ENCODE measurements at places on chromosomes 11 and 22.

- DNase-seq = no peak
These were observed 26.5 kb downstream of the SGSM3 start for GRCh38 chr22:40396882-40397281.

- DNase-seq = no peak
These were observed 12.5 kb upstream of the MGAT3 start for GRCh38 chr22:39444247-39444800.

DNA sequence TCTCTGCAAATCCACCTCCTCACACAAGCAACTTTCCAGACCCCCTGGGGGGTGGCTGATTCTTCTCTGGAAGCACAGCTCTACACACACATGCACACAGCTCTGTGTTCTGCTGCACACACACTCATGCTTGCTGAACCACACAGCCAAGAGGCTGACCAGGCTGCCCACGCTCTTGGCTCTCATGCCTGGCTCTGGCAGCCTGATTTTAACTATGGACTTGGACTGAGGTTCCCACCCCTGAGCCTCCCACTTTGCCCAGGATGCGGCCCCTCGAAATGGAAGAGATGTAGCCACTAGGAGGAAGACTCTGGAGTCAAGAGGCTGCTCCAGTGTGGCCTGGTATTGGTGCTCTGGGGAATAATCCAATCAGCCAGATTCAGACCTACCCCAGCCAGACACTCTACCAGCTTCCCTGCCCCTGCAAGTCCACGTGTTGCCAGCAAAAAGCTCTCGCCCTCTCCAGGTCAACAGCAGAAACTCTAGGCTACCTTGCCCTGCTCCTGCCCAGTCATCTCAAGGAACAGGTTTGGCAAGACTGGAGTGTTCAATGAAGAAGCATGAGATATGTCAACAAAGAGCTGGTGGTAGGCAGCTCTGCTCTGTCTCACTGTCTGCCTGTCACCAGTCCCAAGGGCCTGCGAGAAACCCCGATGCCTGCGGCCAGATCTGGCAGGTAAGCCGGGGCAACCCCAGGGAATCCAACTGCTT is 8.8 kb upstream of the CASTOR1 start:
- no peak for DNase-seq

- no peak for DNase-seq
These were observed 29.7 kb upstream of the GNB1L start for GRCh38 chr22:19884161-19884953.

GRCh38 chr22:28341001-28341400 is 338.6 kb downstream of the TTC28 start:
- no peak for DNase-seq

GRCh38 chr11:12784445-12784844 is 110.2 kb downstream of the TEAD1 start:
- no peak for DNase-seq

- no peak for DNase-seq
These were observed 7.9 kb upstream of the SCGB1A1 start for GRCh38 chr11:62410972-62411371.

DNA sequence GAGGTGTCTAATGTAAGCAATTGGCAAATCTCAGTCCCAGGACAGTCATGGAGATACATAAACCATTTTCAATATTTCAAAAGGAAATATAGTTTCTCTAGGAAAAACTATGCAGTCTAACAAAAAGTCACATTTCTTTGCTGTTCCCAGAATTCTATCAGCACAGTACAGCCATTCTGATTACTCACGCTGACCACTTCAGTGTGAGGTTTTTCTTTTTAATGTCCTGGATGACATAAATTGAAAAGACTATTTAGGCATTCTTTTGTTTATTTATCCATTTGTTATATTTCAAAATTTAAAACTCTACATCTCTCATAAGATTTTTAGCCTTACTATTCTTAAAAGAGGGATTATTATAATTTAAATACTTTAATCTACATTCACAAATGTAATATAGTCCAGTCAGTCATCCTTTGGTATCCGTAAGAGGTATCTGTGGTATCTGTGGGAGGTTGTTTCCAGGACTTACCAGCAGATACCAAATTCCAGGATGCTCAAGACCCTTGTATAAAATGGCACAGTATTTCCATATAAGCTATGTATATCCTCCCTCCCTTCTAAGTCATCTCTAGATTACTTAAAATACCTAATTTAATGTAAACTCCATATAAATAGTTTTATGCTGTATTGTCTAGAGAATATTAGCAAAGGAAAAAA is 331.1 kb upstream of the PITPNB start:
- DNase-seq = no peak

DNA sequence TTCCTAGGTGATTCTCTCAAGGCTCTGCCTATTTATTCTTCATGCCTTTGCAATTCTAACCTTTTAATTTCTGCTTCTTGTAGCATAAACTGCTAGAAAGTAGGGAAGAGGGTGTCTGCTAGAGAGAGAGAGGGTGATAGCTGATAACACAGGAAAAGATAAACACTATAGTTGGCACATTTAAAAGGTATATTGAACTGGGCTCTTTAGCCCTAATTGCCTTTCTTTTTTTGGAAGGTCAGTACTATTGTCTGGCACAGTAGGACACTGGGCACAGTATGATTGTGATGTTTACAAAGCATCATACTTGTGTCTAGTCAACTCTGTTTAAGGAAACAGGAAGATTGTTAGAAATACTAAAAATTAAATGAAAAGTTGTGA is 33.3 kb downstream of the TEAD1 start:
- no peak for DNase-seq

DNA sequence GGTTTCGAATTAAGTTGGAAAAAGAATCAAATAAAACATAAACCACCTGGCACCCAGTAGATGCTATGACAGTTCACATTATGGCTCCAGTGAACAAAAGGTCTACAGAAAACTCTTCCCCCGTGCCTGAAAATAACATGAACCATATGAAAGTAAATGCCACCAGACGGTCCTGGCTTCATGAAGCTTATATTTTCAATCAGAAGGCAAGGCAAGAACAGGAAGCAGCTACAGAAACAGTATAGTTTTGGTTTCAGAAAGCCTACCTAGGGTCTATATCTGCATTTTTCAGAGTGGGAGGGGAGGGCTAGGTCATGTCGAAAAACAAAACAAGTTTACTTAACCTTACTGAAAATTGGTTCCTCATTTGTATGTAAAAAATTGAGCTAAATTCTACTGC is 9.8 kb downstream of the RAB30 start:
- DNase-seq = no peak

Data from stimulated activated CD8-positive, alpha-beta memory T cell treated with anti-CD3 and anti-CD28 coated beads, Interleukin-4, amount 100 ng/mL, for 1 hour (primary cell).